Prostate gland (tissue), 2 donors: ENCODE measurements at places on chromosomes 7 and 10. TPM values are rescaled to one million over a fixed set of nuclear protein-coding genes. Genes with fewer than 3 reads are reported as not detected.

GRCh38 chr10:92470026-92470425 lies 103.9 kb downstream of the IDE start:
- DNase-seq, result no peak
- H3K4me3 ChIP-seq, result no peak overlapping the region
- no peaks in the 10 kb centered on the region for H3K27me3 ChIP-seq

- no peaks in the 10 kb centered on the region for H3K27me3 ChIP-seq
- H3K4me3 ChIP-seq, result no peak overlapping the region
- DNase-seq, result no peak
- H3K27ac ChIP-seq, result no peak overlapping the region
- H3K36me3 ChIP-seq, result no peaks in the 10 kb centered on the region
Measured at GRCh38 chr10:102726274-102726673, 11.8 kb downstream of the SFXN2 start.

DNA sequence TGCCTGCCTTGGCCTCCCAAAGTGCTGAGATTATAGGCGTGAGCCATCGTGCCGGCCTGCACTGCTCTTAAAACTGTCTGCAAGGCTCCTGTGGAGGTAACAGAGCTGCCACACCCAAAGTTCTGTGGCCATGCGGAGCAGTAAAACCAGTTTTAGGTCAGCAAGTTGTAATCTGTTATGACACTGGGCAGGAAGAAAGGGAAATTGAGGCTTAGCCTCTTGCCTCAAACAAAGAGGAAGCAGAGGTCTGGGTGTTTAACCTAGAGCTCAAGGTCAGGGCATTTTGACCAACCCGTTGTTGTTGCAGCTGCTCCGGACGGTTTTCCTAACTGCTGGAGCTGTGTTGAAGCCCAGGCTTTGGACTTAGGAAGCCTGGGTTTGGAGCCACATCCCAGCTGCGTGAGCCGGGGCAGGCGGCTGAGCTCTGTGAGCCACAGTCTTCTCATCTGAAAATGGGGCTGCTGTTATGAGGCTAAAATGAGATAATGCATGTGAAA lies 7.4 kb upstream of the RRP12 start:
- H3K4me1 ChIP-seq, result peaks cover 2% of the 10 kb centered on the region
- no peaks in the 10 kb centered on the region for H3K27me3 ChIP-seq
- H3K36me3 ChIP-seq, result no peaks in the 10 kb centered on the region
- H3K4me3 ChIP-seq, result no peak overlapping the region
- DNase-seq, result peak; percentile 51
- H3K27ac ChIP-seq, result peak overlapping the region; percentile 33

PRSS37 gene
- 0.51 TPM for total RNA-seq

GRCh38 chr10:125206623-125207022 lies 46.3 kb upstream of the CTBP2 start:
- H3K4me1 ChIP-seq, result no peaks in the 10 kb centered on the region
- H3K27ac ChIP-seq, result no peak overlapping the region
- H3K36me3 ChIP-seq, result no peaks in the 10 kb centered on the region
- H3K27me3 ChIP-seq, result no peaks in the 10 kb centered on the region
- no peak overlapping the region for H3K4me3 ChIP-seq
